Activated CD8-positive, alpha-beta memory T cell treated with anti-CD3 and anti-CD28 coated beads for 1 hour (primary cell): ENCODE measurements at places on chromosomes 2 and 18.
A peak's percentile ranks its signal among the peaks of the same experiment; 100 is the strongest.

DNA sequence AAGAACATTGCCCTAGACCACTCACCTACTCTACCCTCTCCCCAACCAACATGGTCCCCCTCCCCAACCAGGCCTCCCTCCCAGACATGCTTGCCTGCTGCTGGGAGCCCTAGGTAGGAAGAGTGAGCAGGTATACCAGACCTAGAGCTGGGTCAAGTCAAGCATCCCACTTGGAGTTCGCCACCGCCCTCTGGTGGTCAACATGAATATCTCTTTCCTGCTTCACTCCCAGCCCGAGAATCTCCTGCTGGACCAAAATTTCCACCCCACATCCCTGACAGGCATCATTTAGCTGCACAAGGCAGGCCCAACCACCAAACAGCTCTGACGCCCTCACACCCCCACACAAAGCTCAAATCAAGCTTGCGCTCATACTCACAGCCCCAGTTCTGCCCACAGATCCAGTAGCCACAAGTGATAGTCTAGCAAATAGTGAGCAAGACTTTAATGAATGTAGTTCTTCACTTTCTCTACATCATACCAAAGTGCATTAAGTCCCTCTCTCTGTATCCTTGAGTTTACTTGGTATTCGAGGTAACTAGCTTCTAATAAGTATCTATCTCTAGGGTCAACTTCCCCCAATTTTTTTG is 116.0 kb downstream of the TNS1 start:
- DNase-seq = peak; percentile 29

GRCh38 chr2:17252258-17252657 is 266.0 kb downstream of the RAD51AP2 start:
- DNase-seq = no peak

- no peak for DNase-seq
Observed at GRCh38 chr2:127847931-127848330, 10.0 kb downstream of the POLR2D start.

- no peak for DNase-seq
Observed at GRCh38 chr2:46202453-46202852, 94.8 kb upstream of the EPAS1 start.

- DNase-seq = no peak
Observed at GRCh38 chr2:27958711-27959378, 68.3 kb downstream of the BABAM2 start.

DNA sequence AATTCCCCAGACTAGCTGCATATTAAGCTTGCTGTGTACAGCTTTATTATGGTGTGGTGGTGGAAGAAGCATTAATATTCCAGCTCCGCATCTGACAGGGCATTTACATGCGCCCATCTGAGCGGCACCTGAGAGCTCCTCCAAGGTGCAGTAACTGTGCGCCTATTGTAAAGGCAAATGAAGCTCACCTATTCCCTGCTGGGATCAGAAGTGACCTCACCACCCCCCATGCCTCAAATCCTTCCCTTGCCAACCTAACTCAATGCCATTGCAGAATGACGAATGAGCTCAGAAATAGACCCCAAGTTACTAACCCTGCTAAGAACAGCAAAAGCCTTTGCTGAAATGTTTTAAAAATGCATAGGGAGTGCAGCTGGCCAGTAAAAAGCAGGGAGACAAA is 14.3 kb downstream of the BCL11A start:
- DNase-seq = no peak

DNA sequence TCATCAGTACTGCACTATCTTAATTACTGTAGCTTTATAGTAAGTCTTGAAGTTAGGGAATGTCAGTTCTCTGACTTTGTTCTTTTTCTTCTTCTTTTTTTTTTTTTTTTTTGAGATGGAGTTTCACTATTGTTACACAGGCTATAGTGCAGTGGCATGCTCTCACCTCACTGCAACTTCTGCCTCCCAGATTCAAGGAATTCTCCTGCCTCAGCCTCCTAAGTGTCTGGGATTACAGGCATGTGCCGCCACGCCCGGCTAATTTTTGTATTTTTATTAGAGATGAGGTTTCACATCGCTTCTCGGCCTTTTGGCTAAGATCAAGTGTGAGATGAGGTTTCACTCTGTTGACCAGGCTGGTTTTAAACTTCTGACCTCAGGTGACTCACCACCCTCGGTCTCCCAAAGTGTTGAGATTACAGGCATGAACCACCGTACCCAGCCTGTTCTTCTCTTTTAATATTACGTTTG is 41.9 kb upstream of the TANC1 start:
- no peak for DNase-seq

- no peak for DNase-seq
Observed at GRCh38 chr2:46855805-46856204, 59.8 kb downstream of the MCFD2 start.

DNA sequence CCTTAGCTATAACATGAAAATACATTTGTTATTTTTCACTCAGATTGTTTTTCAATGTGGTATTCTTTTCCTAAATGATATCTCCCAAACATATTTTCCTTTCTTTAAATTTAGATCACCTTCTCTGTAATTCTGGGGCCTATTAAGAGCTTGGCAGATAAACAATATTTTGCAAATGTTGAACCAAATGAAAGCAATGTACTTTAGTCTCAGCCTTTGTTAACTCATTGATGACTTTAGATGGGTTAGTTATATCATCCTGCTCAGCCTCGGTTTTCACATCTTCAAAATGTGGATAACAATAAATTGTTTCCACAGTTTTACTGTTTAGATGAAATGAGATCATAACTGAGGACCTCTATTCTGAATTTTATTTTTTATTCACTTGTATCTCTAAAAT is 1205.2 kb downstream of the SUCLG1 start:
- no peak for DNase-seq

- no peak for DNase-seq
Observed at GRCh38 chr2:8134473-8134932, 547.4 kb upstream of the ID2 start.

- DNase-seq = no peak
Observed at GRCh38 chr2:173077506-173078177, 2.0 kb downstream of the MAP3K20 start.

- no peak for DNase-seq
Observed at GRCh38 chr2:9401646-9402371, 21.5 kb downstream of the ITGB1BP1 start.

GRCh38 chr2:38033646-38034045 is 42.3 kb downstream of the CYP1B1 start:
- no peak for DNase-seq

GRCh38 chr2:239132156-239132709 is 268.6 kb downstream of the HDAC4 start:
- no peak for DNase-seq

- no peak for DNase-seq
Observed at GRCh38 chr2:208608122-208608835, 201.7 kb downstream of the PTH2R start.

DNA sequence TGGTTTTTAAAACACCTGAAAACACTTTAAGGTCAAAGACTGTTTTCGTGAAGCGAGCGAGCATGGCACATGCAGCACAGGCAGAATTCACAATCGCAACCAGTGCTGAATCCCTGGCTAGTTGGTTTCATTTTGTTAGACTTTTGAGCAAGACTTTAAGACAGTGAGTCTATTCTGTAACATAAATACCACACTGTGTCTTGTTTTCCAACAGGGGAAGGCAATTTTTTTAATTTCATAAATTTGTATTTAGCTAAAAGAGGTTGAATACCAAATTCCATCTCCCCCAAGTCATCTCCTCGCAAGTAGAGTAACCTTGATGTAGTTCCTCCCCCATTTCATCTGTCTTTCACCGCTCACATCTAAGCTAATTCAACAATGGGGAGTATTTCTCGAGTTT is 1.4 kb downstream of the CERKL start:
- no peak for DNase-seq

GRCh38 chr2:235511187-235511661 is 17.4 kb downstream of the AGAP1 start:
- DNase-seq = no peak

- no peak for DNase-seq
Observed at GRCh38 chr2:178109813-178110212, 2.4 kb upstream of the RBM45 start.

DNA sequence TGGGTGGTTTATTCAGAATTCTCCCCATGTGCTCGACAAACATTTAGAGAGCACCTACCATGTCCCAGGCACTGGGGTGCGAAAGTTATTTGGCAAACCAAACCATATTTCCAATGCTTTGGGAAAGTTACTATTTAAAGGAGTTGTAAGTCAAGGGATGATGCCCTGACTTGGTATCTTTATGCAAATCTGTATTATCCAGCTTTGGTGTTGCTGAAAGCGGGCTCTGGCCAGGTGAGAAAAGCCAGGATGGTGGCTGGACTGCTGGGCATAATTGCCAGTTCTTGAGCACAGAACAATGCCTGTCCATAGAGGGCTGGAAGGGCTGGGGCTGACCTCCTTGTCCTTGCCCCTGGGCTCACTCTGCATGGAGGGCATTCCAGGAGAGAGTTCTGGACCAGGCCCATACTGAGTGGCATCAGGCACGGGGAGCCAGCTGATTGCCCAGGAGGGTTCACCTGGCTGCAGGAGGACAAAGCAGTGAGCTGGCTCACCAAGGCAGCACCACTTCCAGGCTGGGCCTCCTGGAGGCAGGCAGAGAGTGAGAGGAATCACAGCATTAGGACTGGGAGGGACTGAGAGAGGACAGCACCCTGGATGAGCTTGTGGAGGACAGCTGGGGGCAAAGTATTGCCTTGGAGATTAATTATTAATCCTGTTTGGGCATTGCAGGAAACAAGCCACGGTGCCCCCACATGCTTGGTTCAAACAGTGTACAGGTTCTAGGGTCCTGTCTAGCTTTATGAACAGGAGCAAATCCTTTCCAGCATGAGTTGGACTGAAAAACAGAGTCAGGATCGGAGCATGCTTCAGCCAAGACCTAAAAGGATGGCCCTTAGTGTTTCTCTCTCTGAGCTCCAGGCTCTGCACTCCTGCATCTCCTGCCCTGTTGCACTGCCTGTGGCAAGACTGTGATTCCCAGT is 7.1 kb downstream of the KHK start:
- no peak for DNase-seq

- DNase-seq = no peak
Observed at GRCh38 chr2:157107877-157108276, 149.6 kb upstream of the GALNT5 start.

GRCh38 chr2:159252905-159253304 is 33.6 kb downstream of the WDSUB1 start:
- no peak for DNase-seq

DNA sequence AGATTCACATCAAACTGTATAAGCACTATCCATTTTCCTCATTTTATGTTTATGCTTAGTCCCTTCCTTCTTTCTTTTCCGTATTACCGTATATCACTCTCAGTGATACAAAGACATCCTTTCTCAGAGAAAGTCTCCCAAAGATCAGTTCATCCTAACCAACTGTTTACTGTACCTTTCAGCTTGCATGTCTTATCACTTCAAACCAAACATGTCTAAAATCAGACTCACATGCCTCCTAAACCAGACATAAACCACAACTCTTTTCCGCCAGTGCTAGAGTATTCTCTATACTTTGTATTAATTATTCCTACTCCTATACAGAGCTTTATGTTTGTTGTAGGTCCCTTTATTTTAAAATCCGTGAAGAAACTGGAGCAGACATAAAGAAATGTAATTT is 41.5 kb downstream of the KCMF1 start:
- DNase-seq = no peak
